Left kidney (tissue), 8 donors: ENCODE measurements at places on chromosomes 2 and 18.

DNA sequence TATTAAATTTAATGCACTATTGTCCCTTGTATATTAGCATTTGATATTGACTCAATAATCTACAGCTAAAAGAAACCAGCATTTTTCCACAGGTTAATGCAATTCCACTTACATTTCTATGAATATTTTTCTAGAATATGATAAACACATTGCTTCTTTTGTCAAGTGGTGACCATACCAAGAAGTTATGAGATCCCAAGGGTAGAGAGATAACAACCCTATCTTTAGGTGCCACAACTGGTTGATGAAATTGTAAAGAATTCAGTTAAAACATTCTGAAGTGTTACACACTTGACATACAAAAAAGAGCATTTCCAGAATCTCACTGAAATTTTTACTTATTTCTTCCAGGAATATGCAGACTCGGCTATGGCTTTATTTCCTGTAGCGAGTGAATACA, 56.0 kb downstream of the ABCG8 start:
- no peak for DNase-seq

DNA sequence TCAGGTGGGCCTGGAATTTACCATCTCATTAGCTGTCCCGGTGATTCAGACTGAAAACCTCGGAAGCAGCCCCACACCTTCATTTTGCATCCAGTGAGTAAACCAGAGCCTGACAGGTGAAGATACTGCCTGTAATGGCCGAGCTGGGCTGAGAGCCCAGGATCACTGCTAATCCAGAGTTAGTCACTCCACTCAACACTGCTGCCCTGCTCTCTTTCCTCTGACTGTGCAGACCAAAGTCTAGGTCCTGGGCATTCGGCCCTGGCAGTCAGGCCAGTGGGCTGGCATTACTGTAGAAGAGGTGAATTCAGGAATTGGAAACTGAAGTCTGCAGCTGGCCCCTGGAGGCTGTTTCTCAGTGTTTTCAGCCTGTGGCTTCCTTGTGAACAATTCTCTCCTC, 44.3 kb downstream of the TMEM17 start:
- no peak for DNase-seq

- DNase-seq = no peak
Observed at GRCh38 chr2:168577885-168578284, 121.8 kb downstream of the CERS6 start.

GRCh38 chr2:55019526-55020258, 30.6 kb downstream of the RTN4 start:
- DNase-seq = no peak

GRCh38 chr2:241569831-241570281, 11.3 kb downstream of the BOK start:
- DNase-seq = no peak

GRCh38 chr2:160372585-160372984, 121.0 kb downstream of the RBMS1 start:
- DNase-seq = no peak

GRCh38 chr2:60989259-60989658, 28.3 kb upstream of the PEX13 start:
- no peak for DNase-seq

- DNase-seq = no peak
Observed at GRCh38 chr18:77422974-77423867, 173.6 kb downstream of the GALR1 start.

DNA sequence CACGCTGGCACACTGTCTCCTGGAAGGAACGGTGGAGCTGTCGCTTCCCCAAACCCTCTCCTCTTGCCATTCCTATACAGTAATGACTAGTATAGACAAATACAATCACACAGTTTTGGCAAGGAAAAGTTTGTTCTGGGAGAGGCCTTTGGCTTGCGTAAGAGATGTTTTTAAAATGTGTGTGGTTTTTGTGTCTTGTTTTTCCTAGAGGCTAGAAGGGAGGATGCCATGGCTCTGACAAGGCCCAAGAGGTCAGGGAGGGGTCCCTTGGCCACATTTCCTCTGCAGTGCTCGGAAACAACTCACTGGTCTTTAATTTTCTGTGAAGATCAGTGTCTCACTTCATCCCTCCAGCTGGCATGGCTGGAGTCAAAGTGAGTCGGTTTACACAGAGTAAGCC, 195.9 kb downstream of the SH3RF3 start:
- DNase-seq = no peak

- DNase-seq = no peak
Observed at GRCh38 chr2:173050684-173051083, 25.0 kb upstream of the MAP3K20 start.

GRCh38 chr2:166090908-166091307, 36.9 kb downstream of the SCN1A start:
- DNase-seq = no peak

DNA sequence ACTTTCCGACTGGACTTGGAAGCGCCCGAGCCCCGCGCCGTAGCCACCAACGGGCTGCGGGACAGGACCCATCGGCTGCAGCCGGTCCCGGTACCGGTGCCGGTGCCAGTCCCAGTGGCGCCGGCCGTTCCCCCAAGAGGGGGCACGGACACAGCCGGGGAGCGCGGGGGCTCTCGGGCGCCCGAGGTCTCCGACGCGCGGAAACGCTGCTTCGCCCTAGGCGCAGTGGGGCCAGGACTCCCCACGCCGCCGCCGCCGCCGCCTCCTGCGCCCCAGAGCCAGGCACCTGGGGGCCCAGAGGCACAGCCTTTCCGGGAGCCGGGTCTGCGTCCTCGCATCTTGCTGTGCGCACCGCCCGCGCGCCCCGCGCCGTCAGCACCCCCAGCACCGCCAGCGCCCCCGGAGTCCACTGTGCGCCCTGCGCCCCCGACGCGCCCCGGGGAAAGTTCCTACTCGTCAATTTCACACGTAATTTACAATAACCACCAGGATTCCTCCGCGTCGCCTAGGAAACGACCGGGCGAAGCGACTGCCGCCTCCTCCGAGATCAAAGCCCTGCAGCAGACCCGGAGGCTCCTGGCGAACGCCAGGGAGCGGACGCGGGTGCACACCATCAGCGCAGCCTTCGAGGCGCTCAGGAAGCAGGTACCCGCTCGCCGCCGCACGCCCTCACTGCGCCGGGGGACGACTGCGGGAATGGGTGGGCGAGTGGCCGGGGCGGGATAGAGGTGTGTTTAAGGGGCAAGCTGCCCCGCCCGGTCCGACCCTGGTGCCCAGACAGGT, 713 bp downstream of the ATOH8 start:
- DNase-seq = no peak

DNA sequence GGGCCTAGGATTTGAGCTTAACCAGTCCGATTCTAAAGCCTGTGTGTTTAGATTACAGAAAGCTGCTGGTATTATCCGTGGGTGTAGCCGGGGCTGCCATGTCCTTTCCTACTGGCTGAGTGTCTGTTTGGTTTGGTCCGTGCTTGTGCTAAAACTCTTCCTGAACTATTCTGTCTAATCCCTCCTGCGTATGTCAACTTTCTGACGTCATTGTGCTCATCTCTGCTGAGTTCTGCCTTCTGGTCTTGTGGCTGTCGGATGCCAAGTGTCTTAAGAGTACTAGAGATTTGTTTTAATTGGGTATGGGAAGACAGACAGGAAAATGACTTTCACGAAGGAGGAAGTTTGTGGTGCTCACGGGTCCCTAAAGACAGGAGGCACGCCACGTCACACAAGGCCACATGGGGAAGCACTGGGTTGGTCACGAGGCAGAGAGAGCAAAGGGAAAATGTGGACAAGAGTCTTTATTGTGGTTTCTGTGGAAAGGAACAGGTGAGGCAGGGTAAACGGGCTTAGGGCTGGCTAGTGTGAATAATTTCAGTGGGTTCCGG, 31.8 kb upstream of the NTSR2 start:
- no peak for DNase-seq

GRCh38 chr2:165197346-165197745, 6.5 kb downstream of the SCN3A start:
- DNase-seq = no peak

DNA sequence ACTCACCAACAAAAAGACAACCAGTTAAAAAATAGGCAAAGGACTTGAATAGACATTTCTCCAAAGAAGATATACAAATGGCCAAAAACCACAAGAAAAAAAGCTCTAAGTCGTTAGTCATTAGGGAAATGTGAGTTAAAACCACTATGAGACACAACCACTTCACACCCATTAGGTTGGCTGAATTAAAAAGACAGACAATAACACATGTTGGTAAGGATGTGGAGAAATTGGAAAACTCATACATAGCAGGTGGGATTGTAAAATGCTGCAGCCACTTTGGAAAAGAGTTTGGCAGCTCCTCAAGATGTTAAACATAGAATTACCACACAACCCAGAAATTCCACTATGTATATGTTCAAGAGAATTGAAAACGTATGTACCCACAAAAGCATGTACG, 117.6 kb upstream of the SPATS2L start:
- no peak for DNase-seq

DNA sequence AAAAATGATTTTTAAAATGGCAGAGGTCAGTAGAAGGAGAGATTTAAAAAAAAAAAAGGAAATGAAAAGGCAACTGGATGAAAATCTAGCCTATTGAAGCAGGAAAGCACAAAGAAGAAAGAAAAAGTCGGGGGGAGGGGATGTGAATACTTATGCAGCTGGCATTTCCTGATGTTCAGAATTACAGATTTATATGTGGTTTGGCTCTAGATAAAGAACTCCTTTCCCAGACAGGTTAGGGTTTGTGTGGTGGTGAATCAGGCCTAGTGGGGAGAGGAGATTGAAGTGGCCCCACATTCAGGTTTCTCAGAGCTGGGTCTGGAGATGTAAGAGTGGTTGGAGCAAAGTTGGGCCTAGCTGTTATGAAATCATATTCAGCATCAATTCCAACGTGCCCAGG, 394.4 kb downstream of the FIGN start:
- no peak for DNase-seq

- no peak for DNase-seq
Observed at GRCh38 chr2:138455691-138456090, 45.9 kb upstream of the SPOPL start.

DNA sequence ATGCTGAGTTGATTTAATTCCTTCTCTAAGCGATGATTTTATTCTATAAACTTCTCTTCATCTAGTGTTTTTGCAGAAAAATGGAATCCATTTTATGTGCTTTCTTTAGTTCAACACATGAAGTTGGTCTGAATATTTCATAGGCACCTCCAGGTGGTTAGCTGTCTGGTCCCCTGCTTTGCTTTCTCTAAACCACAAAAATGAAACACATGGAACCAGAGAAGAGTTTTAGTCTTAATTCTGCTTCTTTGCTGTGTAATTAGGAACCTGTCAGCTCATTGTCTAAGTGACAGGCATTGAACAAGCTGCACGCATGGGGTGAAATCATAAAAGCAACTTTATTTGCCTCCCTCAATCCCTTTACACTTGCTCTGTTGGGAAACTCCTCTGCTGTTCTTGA, 150.4 kb downstream of the PIK3C3 start:
- DNase-seq = no peak

GRCh38 chr2:235981631-235982030, 186.6 kb downstream of the GBX2 start:
- DNase-seq = no peak

- no peak for DNase-seq
Observed at GRCh38 chr2:101341421-101341820, 32.9 kb upstream of the RNF149 start.

DNA sequence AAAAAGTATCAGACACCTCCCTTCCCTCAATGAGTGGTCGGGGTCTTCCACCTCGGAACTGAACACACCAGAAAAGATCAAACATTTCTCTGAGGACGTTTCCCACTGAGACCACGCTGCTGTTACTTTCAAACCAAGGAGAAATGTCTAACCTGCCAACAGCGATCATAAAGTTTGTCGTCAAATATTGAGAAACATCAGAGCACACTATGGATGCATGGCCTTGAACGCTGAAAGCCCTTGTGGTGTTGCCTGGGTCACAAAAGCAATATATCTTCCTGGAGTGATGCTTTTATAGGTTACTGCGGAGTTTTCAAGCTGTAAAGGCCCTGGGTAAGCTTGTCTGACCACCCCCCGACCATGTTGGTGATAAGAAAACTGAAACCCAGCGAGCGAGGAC, 70.2 kb upstream of the ID2 start:
- DNase-seq = no peak

- DNase-seq = no peak
Observed at GRCh38 chr2:158934170-158934569, 34.3 kb upstream of the TANC1 start.

DNA sequence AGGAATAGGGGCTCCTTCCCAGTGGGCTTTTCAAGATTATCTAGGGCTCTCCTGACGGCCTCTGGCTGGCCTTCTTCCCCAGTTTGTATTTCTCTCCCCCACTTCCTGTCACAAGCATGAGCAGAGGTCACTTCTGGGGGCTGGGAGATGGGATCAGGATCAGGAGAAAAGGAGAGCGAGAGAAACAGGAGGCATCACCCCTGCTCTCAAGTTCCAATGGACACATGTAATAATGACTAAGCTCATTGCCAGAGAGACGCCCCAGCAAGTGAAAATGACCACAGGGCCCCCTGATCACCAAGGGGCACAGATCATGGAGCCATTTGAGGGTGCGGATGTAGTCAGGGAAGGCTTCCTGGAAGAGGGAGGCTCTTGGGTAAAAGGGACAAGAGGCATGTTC, 92.1 kb downstream of the SMAD7 start:
- DNase-seq = no peak

DNA sequence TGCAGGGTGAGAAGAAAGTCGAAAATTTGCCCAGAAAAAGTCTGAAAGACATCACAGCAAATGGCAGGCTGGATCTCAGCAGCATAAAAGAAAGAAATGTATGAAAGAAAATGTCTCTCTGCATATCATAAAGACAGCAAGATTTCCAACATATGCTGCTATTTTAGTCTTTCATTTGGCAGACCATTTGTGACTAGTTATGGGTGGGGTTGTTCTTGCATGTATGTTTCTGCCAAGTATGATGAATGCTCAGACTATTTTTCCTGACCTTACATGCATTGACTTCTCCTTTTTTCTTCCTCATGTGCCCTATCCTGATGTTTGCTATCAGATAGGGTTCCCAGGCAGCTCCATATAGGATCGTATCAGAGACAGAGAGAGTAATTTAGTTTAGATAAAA, 58.5 kb upstream of the PARD3B start:
- no peak for DNase-seq

GRCh38 chr2:147495734-147496133, 349.1 kb upstream of the ACVR2A start:
- DNase-seq = no peak

GRCh38 chr2:120353591-120353898, 7.6 kb downstream of the INHBB start:
- no peak for DNase-seq

- no peak for DNase-seq
Observed at GRCh38 chr18:12345491-12346239, 31.4 kb downstream of the AFG3L2 start.

DNA sequence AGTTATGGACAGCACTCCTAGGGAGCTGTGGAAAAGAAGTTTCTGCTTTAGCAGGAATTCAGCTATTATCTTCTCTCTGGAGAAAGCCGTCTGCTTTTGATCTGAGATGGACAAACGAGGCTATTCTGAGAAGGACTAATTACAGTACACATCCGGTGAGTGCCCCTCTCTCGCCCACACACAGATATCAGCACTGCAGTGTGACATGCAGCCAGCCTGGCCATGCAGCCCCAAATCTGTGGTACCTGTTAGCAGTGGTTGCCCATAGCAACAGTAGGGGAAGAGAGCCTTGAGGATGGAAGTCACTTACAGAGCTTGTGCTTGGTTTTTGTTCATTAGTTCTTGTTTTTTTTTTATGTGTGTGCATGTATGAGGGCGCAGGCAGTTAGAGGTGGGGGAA, 73.9 kb upstream of the TRIB2 start:
- DNase-seq = no peak
